Sciatic nerve (tissue), 2 donors: ENCODE measurements at places on chromosomes 6 and 20.

DNA sequence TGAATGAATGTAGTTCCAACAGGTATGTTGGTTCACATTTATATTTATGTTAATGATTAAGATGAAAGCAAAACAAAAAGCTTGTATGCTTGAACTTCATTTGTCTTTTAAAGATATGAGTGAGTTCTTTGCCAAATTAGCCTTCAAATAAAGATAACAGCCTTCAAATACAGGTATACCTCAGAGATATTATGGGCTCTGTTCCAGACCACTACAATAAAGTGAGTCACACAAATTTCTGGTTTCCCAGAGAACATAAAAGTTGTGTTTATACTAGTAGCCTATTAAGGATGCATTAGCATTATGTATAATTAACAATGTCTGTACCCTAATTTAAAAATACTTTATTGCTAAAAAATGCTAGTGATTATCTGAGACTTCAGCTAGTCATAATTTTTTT lies 245.3 kb upstream of the MAN1A1 start:
- DNase-seq: no peak

- DNase-seq: no peak
Measured at GRCh38 chr6:112253498-112253840, 898 bp downstream of the LAMA4 start.

DNA sequence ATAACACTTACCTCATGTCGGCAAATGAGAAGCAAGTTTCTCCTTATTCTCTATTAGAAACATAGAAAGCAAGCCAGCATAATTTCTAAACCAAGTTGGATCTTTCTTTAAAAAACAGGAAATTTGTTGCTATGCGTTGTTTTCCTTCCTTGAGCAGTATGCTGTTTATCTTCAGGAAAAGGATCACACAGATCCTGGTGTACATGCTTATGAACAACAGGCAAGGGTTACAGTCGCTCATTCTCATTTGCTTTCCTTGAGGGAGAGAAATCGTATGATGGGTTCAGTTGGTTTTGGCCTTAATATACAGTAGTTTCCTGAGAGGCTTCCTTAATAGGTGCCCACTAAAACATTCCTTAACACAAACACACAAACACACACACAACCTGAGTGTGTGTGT lies 118.8 kb downstream of the FYN start:
- no peak for DNase-seq

GRCh38 chr6:143828572-143828971 lies 14.6 kb upstream of the LTV1 start:
- DNase-seq: no peak

GRCh38 chr6:112618849-112619248 lies 271.7 kb downstream of the RFPL4B start:
- DNase-seq: no peak

- DNase-seq: no peak
Measured at GRCh38 chr6:81614292-81614691, 138.2 kb downstream of the TENT5A start.

DNA sequence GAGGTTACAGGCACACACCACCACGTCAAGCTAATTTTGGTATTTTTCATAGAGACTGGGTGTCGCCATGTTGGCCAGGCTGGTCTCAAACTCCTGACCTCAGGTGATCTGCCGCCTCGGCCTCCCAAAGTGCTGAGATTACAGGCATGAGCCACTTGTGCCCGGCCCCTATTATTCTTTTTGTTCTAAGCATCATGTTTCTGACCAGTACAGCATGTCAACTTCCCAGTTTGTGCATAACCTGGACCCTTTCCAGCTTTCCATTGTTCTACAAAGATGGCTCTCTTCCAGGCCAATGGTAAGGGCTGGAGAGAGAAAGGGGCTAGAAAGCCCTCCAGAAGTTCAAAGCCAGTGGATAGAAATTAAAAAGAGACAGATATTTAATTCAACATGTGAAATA lies 91.3 kb upstream of the TNFAIP3 start:
- DNase-seq: no peak

DNA sequence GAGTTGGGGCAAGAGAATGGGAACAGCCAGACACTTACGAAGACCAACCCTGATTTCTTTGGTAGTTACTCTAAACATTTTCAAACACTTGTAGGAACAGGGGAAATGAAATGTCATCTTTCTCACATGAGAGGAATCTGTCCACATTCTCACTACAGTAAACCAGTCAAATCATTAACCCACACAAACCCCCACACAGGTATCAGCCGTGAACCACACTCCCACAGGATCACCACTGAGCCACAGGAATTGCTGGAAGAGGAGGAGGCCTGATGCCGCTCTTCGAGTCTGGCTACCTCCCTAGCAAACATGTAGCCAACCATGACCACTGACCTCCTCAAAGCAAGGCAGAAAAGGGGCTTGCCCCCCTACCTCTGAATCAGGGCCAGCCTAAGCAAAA lies 6.9 kb upstream of the RSPO3 start:
- no peak for DNase-seq

GRCh38 chr6:76381612-76382011 lies 309.1 kb upstream of the IMPG1 start:
- DNase-seq: no peak

- DNase-seq: no peak
Measured at GRCh38 chr6:39273406-39273821, 40.8 kb downstream of the KCNK17 start.

- DNase-seq: no peak
Measured at GRCh38 chr6:35035481-35036030, 105.6 kb downstream of the TCP11 start.

GRCh38 chr6:39365281-39366074 lies 43.0 kb upstream of the KCNK16 start:
- DNase-seq: no peak

DNA sequence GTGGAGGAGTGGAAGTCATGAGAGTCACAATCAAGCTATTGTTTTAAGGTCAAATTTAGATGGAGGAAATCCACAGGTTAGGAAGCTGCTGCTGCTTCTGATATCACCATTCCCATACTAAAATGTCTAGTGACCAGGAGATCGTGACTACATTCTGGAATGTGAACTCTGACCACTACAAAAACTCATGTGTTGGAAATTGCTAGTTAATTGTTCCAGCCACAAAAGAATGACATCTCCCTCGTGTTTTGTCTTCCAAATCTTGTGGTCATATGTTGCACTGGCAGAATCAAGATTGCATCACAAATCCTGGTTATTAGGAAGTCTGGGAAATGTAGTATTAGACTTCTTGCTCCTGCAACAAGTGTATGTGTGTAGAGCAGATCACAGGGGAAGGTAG lies 441.9 kb downstream of the CD109 start:
- DNase-seq: no peak

- no peak for DNase-seq
Measured at GRCh38 chr6:144710207-144710606, 425.1 kb downstream of the UTRN start.

DNA sequence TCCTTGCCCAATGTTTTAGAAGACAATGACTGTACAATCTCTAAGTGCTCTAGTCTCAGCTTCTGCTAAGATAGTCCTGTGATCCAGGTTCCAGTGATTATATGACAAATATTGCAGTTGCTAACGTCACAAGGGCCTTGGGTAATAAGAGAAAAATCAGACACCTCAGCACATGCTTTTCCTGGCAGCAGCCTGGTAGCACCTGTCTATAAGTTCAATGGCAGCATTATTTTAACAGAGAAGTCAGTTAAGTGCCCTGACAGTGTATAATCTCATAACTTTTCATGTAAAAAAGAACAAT lies 121.3 kb upstream of the BCLAF1 start:
- no peak for DNase-seq

- DNase-seq: no peak
Measured at GRCh38 chr6:137283940-137284810, 65.0 kb upstream of the IFNGR1 start.

DNA sequence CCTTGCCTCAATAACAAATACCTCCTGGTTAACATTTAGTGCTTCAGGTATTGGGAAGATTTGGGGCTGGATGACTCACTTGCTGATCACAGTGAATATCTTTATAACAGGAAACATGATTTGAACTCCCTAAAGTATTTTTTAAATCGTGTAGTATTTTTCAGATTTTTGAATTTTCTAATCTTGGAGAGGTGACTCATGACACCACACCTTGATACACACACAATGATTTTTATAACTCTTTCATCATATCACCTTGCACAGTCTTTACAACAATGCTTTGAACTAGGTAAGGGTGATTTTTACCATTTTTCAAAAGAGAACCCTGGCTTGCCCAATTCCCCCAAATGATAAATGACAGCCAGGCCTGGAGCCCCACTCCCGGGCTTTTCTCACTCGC lies 273.5 kb downstream of the UST start:
- DNase-seq: no peak

GRCh38 chr6:167860550-167861226 lies 34.0 kb downstream of the AFDN start:
- no peak for DNase-seq

- no peak for DNase-seq
Measured at GRCh38 chr6:159609652-159610178, 83.3 kb downstream of the SOD2 start.

- DNase-seq: no peak
Measured at GRCh38 chr6:137033828-137034227, 10.9 kb downstream of the IL20RA start.

DNA sequence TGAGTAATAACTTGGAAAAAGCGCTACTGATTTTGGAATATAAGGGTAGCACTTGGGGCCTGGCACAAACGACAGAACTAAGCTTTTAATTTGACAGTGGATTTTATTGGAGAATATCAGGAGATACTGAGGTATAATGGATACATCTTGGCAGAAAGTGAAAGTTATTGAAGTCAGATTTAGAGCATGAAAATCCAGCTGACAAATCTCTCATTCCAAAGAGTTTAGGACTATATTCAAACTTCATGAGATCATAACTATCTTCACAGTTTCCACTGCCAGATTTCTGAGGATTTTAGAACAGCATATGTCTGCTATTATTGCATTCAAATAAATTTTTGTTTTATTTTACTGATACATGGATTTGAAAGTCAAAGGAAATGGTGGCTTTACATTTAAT lies 132.3 kb upstream of the THEMIS start:
- DNase-seq: no peak

DNA sequence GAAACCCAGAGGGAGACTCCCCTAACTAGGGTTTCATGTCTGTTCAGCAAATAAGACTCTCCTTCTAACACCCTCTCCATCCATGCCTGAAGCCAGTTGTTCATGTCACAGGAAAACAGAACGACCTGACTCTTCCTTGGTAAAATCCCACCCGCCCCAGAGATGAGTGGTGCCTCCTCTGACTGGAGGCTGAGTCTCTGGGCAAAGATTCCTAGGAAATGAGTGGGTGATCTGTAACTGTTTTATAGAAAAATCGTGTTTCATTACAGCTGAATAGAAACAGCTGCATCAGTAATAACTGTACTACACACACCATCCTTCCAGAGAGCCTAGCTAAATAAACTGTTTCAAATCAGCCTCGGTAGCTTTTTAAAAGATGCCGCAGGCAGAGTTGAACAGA lies 37.4 kb upstream of the MRPS10 start:
- no peak for DNase-seq

GRCh38 chr20:50995506-50995905 lies 27.4 kb downstream of the KCNG1 start:
- DNase-seq: no peak

GRCh38 chr6:170208651-170209353 lies 82.1 kb downstream of the DLL1 start:
- peak; percentile 47 for DNase-seq

GRCh38 chr6:31031095-31031494 lies 20.8 kb downstream of the MUC22 start:
- DNase-seq: no peak

DNA sequence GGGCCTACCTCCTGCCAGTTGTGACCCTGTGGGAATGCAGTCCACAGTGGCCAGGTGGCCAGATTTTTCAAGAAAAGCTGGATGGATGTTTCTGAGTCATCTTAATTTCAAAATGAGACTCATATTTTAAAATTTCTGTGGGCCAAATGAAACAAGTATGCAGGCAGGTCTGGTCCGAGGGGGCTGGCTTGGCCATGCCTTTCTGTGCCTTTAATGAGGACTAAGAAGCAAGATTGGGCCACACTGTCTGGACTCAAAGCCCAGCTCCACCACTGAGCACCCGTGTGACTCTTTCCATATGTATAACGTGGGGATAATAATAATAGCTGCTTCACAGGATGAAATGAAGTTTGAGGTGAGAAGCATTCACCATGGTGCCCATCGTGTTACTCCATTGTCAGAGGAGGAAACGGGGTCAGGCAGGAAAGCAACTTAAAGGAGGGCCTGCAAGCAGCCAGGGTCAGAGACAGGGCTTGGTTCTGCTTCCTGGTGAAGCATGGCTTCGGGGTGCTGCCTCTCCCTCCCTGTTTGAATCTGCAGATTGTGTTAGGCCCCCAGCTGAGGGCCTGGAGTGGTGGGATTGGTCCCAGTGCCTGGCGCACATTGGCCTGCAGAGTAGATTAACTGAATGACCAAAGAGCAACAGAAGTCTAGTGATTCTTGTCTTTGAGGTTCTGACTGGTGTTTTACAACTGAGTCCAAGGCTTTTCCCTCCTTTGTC lies 3.8 kb downstream of the SOX12 start:
- no peak for DNase-seq

DNA sequence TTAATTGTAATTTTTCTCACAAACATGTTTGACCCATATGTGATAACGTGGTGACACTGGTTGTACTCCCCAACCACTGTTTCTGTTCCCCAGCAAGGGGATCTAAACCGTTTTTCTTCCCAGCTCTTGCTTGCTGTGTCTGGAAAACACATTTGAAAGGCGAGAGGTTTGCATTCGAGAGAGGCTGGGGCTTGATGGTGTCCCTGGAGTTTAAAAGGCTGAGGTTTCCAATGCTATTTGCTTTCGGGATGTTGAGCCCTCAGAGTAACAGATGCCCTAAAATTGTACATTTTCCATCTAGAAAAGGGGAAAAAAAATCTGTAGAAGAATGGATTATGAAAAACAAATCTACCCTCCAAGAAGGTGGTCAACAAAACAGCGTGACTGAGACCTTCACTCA lies 35.4 kb downstream of the AKAP12 start:
- no peak for DNase-seq

GRCh38 chr6:41302638-41303037 lies 16.2 kb upstream of the TREM1 start:
- no peak for DNase-seq

GRCh38 chr6:54074578-54075195 lies 36.6 kb upstream of the MLIP start:
- DNase-seq: no peak

DNA sequence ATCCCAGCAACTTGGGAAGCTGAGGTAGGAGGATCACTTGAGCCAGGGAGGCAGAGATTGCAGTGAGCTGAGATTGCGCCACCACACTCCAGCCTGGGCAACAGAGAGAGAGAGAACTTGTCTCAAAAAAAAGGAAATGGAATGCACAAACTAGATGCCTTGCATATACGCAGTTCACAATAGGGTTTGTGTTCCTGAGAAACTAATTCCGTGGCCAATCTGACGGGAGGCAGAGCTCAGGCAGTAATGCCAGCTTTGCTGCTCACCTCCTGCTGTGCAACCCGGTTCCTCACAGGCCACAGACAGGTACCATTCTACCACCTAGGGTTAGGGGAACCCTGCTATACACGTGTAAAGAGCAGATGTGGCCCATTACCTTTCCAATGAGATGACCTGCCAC lies 1.4 kb downstream of the CDK5RAP1 start:
- DNase-seq: no peak
